ENCODE measurements at places on chromosomes 13 and 19. TPM values are rescaled to one million over a fixed set of nuclear protein-coding genes. Genes with fewer than 3 reads are reported as not detected.

GRCh38 chr13:84393981-84394625 lies 511.8 kb upstream of the SLITRK1 start:
- DNase-seq, result no peak

GRCh38 chr13:66446413-66446812 lies 783.7 kb downstream of the PCDH9 start:
- DNase-seq, result no peak

DNA sequence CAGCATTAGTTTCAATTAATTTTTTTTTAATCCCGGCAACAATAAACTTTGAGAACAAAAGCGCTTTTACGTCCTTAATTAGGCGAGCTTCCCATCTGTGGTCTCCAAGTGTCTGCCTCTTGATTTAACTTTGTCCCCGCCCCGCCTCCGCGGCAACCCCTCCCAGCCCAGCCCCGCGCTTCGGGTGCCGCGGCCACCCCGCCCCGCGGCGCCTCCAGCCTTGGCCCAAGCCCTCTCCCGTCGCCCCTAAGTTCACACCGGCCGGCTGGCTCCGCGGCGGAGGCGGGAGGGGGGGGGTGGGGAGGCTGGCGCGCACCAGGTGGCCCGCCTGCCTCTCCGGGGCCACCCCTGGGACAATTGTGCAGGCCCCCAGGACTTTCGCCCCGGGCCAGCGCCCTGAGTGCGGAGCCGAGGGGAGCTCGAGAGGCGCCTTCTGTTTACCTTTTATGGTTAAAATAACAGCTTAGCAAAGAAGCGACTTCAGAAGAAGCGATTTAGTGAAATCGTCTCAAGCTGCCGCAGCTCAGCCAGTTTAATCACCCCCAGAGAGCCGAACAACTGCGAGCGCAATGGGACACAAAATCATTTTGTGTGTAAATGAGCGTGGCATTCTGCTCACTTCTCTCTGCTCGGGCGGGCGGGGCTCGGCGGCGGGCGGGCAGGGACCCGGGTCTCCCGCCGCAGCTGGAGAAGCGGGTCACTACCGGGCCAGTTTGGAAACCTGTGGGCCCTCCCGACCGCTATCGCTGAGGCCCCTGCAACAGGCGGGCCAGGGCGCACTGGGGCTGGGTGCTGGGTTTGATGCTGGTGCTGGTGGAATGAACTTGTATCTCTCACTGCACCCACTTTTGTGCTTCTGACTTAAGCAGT lies 1.4 kb downstream of the KCTD15 start:
- DNase-seq, result peak; percentile 62

DNA sequence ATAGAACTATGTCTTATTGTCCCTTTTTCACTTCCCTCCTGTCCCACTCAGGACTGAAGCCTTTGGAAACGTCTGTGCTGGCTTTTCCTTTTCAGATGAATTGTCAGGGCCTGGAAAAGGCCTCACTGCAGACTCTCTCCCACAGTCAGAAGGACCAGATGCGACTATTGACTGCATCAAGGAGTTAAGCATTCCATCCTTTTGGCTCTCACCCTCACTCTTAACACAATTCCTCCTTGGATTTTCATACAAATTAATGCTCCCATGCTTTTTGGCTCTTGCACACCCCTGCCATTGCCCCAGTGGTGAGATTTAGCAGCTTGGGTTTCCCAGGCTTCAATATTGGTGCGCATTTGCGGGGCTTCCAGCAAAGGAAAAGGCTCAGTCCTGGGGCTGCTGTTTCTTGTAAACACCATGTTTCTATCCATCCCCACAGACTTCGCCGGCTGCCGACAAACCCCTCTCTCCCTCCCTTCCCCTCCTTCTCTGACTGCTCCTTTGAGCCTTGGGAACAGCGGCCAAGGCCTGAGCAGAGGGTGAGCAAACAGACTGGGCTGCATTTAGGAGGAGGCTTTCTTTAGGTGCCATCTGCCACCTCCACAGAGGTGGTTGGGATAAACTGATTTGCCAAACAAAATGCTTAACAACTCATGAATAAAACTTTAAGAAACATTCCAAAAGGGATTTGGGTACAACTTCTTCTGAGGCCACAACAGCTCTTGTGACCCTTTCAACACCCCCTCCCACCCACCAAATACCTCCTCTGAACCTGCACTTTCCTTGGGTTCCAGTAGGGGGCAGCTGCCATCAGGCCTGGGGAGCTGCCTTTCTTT lies 48.6 kb upstream of the PCDH8 start:
- peak; percentile 35 for DNase-seq

DNA sequence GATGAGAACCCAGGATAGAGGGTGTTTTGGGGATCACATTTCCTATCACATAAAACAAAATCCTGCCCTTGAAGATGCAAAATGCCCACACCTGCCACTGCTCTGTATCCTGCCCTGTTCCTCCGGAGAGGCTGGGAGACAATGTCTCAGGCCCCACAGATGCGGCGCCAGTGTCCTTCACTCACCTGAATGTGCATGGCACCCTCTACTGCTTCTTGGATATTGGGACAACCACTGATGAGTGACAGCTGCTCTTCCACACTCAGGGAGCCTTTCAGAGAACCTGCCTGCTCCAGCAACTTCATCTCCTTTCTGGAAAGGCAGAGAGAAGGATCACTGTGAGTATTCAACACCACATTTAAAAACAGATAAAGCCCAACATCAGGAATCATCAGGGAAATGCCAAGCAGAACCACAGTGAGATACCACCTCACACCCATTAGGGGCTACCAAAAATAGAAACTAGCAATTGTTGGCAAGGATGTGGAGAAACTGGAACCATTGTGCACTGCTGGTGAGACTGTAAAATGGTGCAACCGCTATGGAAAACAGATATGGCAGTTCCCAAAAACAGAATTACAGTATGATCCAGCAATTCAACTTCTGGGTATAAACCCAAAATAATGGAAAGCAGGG lies 36.4 kb downstream of the CRYL1 start:
- DNase-seq, result no peak

PTH2 gene
- total RNA-seq, result not detected

CYP2F1 gene
- under 0.01 TPM for total RNA-seq

DNA sequence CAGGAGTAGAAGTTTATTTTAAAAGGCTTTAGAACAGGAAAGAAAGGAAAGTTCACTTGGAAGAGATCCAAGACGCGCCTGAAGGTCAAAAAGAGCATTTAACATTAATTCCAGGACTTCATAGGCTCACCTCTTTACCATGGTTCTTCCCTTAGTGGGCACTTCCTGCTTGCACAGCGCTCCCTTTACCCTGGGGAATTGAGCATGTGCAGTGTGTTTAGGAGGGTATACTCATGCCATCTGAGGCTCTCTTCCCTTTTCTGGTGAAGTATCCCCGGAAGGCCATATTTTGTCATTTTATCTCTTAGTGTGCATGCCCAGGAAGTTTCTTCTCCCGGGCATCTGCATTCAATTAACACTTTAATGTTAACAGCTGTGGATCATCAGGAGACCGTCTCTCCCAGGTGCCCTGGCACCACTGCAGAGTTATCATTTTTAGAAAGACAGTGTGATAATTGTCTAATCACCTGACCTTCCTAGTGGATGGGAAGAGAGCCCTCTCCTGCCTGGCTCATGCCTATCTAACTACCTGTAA lies 66.1 kb upstream of the ABCC4 start:
- DNase-seq, result no peak

GRCh38 chr19:19111967-19112580 lies 26.2 kb downstream of the TMEM161A start:
- no peak for DNase-seq

GRCh38 chr19:43560687-43561086 lies 14.6 kb downstream of the XRCC1 start:
- peak; percentile 29 for DNase-seq

PBX4 gene
- total RNA-seq, result 4.8 TPM
